ENCODE measurements at places on chromosomes 4 and X.

- no peak for DNase-seq
These were observed 226.6 kb upstream of the INTU start for GRCh38 chr4:127406187-127406586.

DNA sequence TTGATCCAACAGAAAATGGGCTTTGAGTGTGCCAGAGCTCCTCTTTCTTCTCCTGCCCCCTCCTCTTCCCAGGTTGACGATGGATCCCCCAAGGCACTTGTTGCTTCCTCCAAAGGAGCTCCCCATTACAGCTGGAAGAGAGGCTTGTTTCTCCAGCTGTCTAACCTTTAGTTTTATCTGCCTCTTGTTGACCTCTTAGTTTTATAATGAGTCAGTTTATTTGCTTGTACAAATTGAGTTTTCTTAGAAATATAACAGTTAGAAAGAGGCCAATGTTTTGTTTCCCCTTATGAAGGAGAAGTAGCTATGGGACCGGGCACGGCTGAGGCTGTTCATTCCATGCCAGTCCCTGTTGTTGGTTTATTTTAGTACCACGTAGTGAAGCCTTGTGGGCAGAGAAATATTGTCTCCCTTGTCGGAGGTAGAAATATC lies 158.2 kb downstream of the SPRY1 start:
- DNase-seq: no peak

- no peak for DNase-seq
These were observed 188.4 kb upstream of the TRPC5 start for GRCh38 chrX:112270991-112271390.

GRCh38 chrX:16651391-16652024 lies 1.6 kb downstream of the S100G start:
- no peak for DNase-seq

- no peak for DNase-seq
These were observed 150.6 kb downstream of the RASL11B start for GRCh38 chr4:53012738-53013137.

DNA sequence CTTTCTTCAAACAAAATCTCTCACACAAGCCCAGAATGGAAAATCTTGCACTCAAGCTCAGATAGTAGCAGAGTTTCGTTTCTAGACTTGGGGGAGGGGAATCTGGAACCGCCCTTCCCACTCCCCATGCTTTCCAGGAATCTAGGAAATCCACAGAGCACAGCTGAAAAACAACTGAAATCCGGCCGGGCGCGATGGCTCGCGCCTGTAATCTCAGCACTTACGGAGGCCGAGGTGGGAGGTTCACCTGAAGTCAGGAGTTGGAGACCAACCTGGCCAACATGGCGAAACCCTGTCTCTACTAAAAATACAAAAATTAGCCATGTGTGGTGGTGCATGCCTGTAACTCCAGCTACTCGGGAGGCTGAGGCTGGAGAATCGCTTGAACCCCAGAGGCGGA lies 127.3 kb upstream of the SLC34A2 start:
- DNase-seq: no peak

GRCh38 chrX:45348296-45348695 lies 147.6 kb upstream of the DIPK2B start:
- DNase-seq: no peak

DNA sequence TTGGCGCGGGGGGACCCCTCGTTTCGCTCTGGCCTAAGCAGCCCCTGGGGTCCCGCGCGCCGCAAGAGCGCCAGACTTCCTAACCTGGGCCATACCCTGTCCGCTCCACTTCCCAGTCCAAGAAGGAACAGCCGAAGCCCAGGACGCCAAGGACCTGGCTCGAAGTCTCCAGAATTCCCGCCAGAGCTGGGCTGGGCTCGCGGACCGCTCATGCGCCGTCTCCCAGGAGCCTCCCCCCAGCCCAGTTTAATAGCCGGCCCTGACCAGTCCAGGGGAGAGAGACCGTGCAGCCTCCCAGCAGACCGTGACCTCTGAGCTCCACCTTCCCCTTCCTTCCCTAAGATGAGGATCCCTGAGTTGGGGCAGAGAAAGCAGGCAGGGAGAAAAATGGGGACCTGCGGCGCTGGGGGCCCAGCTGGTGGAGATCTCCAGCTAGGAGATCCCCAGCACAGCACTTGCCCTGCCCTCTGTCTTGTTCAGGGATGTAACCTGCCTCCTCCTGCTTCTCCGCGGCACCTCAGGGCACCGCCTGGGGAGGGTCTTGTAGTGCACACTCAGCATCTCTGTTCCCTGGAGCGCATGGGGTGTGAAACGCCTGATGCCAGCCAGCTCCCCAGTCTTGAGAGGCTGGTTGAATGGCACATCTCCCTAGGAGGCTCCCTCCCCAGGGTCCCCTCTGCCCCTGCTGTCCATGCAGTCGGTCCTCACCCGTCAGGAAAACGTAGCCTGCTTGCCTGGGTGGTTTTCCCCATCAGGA lies 1.2 kb upstream of the LETM1 start:
- no peak for DNase-seq

GRCh38 chrX:121921258-121921657 lies 873.8 kb downstream of the GLUD2 start:
- no peak for DNase-seq

GRCh38 chrX:151974336-151975227 lies at the start of gene GABRE:
GABRE (minus strand) TSS chrX:151974676; CDS start chrX:151974625, 51 bp downstream.
- DNase-seq: no peak

Data from stimulated activated CD8-positive, alpha-beta memory T cell treated with anti-CD3 and anti-CD28 coated beads, Interleukin-7, amount 100 ng/mL, for 24 hours (primary cell).